ENCODE measurements at places on chromosomes 5 and 9.
A peak's percentile ranks its signal among the peaks of the same experiment; 100 is the strongest.

- peak; percentile 38 for DNase-seq
These were observed 5.5 kb upstream of the SHB start for GRCh38 chr9:38074441-38074961.

- DNase-seq, result no peak
These were observed 182.2 kb downstream of the NNT start for GRCh38 chr5:43785198-43785597.

- DNase-seq, result peak; percentile 59
These were observed 75.0 kb downstream of the TTC39B start for GRCh38 chr9:15231788-15232635.

- DNase-seq, result no peak
These were observed 135.8 kb downstream of the TLE4 start for GRCh38 chr9:79707589-79707988.

DNA sequence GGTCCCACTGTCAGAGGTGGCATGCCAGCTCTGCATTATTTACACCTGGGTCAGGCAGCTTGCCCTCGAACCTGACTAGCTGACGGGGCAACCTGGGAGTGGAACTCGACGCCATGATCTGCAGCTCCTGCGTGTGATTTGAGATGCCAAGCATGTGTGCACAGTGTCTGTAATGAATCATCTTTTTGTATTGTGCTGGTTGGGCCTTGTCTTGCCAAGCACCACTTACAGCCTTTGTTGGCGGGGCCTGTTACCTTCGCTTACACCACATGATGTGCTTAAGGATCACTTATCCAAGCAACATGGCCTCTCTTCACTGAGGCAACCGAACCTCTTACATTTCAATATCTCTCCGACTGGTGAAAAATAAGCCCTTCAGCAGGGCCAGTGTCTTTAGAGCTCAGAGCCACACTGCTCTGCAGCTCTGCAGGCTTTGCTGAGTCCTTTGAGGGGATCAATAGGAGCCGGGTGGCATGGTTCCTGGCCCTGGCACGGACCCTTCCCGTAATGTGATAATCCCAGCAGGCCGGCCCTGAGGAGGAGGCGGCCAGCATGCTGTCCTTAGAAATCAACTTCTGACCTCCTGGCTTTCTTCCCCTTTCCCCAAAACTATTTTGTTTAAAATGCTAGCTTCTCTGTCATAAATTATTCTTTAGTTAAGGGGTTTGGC lies 297.7 kb upstream of the CD180 start:
- DNase-seq, result no peak

- DNase-seq, result no peak
These were observed 10.2 kb downstream of the KCNIP1 start for GRCh38 chr5:170513856-170514525.

GRCh38 chr9:106880863-106881262 lies 17.9 kb downstream of the ZNF462 start:
- DNase-seq, result no peak

GRCh38 chr5:111697215-111697614 lies 59.8 kb downstream of the NREP start:
- DNase-seq, result peak; percentile 55

DNA sequence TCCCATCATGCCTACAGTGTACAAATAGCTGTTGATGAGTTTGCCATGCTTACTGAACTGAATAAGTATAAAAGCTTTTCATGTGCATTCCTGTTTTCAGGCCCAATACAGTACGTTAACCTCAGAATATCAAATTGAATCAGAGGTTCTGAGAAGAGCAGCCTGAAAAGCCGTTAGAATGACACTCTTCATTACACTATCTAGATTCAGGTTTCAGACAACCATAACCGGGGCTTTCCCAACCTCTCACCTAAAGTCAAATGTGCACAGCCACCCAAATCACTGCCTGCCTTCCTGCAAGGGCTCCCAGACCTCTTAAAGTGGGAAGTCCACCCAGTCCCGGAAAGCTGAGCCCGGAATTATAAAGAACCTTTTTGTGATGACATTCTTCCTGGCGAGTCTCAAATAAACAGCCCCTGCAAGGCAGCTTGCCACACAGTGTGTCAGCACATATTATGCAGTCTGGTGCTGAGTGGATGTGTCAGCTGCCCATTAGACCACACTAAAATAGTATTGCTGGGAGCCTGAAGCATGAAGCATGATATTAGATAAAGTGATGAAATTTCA lies 245.8 kb downstream of the TLE4 start:
- no peak for DNase-seq

GRCh38 chr5:126477294-126478117 lies 54.3 kb downstream of the GRAMD2B start:
- no peak for DNase-seq

DNA sequence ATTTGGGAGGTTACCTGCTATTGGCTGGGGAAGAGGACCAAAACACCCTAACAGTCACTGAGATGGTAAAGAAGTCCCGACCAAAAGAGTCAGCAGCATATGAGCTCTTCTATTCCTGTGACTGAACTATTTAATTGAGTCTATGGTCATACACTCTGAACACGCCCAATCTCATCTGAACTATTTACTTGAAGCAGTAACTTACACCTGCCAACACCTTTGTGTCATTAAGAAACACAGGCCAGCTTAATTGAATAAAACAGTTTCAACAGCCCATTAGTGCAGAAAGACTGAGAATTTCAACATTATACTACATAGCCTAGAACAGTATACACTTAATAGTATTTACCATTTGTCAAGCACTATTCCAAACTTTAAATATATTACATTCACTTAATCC lies 47.8 kb downstream of the NR6A1 start:
- DNase-seq, result no peak

DNA sequence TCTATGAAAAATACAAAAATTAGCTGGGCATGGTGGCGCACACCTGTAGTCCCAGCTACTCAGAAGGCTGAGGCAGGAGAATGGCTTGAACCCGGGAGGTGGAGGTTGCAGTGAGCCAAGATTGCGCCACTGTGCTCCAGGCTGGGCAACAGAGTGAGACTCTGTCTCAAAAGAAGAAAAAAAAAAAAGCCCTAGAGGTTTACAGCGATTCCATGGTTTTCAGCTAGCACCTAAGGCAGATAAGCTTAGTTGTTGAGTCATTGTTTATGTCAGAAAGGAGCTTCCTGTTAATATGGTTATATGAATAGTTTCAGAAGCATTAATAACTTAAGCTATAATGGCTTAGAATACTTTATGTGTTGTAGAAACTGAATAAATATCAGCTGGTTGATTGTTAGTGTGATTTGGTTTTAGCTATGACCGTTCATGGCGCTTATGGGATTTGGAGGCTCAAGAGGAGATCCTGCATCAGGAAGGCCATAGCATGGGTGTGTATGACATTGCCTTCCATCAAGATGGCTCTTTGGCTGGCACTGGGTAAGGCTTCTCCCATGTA lies 13.0 kb downstream of the RNF183 start:
- DNase-seq, result peak; percentile 13

DNA sequence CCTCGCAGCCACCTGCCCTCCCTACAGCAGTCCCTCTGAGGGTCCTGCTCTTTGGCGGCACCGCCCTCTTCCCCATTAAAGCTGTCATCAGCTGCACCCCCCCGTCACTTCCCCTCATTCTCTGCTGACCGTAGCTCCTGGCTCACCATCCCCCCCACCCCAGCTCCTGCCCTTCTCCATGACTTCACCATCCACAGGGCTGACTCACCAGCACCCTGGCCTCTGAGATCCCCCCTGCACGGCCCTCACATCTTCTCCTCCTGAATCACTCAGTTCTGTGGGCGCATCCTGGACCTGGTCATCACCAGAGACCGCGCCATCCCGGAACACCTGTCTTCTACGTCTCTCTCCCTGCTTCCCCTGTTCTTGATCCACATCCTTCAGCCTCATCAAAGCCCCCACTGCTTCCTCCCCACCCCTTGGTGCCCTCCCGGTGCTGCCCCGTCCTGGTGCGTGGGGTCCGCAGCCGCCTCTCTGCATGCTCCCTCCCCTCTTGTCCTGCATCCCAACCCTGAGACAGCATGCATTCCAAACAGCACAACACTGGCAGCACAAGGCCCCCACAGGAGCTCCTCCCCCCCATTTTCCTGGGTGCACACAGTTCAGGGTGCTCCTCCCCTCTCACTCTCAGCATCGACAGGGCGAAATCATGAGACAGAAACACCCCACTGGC lies 12.9 kb downstream of the FLT4 start:
- DNase-seq, result peak; percentile 90

DNA sequence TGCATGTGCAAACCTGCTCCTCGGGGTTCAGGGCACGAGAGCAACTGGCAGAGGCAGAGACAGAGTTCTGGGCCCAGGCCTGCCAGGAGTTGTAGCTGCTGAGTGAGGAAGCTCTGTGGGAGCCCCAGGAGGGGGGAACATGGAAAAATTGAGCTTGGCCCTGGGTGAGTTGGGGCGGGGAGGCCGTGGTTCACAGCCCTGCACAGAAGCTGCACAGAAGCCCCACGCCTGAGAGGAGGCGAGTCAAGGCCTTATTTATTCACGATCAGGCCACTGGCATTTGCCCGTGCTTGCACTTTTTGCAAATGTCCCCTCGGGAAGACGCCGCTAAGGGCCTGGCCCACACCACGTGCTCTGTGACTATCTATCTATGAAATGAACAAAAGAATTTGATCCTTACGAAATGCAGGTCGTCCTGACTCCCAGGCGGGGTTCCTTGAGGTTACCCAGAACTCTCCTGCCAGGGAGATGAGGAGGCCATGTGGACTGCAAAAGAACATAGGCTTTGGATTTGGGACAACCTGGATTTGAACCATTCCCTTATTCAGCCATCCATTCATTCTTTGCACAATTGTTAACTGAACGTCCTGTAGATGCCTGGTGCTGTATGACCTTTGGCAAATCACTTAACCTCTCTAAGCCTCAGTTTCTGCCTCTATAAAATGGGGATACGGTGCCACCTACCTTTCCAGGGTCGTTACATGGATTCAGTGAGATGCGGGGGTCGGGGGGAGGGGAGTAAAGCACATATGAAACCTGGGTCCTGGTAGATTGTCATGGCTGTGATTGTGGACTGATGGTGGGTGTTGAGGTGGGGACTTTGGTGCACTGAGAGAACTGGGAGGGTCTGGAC lies 17.9 kb downstream of the COL27A1 start:
- no peak for DNase-seq

GRCh38 chr9:133490201-133490681 lies 11.3 kb upstream of the SLC2A6 start:
- no peak for DNase-seq

GRCh38 chr5:135337064-135337463 lies 62.0 kb downstream of the MACROH2A1 start:
- no peak for DNase-seq

DNA sequence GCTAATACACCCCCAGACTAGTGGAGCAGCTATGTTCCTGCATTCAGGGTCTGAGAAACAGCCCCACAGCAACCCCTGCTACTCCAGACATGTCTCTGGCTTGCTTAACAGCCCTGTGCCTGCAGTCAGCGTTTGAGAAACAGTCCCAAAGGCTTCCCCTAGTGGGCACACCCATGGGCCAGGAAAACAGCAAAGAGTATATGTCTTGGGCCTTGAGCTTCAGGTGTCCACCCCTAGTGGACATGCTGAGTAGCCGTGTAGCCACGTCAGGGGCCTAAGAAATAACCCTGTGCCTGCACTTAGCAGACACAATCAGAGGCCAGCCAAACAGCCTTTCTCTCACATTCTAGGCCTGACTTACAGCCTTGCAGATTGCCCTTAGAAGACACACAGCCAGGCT lies 698.6 kb downstream of the PTPRD start:
- DNase-seq, result no peak

- no peak for DNase-seq
These were observed 54.8 kb upstream of the PCSK1 start for GRCh38 chr5:96487859-96488258.

DNA sequence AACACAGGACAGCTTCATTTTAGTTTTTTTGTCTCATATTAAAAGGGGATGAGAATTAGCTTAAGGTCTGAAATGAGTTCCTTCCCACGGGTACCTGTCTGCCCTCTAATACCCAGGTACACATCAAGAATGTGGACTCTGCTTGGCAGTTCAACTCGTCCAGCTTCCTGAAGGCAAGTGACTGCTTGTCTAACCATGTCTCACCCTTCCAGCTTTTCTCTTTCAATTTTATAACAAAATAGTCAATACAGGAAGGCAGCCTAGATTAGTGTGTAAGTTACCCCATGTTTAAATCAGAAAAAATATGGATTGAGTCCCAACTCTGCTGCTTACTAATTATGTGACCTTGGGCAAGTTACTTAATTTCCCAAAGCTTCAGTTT lies 50.5 kb upstream of the C5orf46 start:
- no peak for DNase-seq

DNA sequence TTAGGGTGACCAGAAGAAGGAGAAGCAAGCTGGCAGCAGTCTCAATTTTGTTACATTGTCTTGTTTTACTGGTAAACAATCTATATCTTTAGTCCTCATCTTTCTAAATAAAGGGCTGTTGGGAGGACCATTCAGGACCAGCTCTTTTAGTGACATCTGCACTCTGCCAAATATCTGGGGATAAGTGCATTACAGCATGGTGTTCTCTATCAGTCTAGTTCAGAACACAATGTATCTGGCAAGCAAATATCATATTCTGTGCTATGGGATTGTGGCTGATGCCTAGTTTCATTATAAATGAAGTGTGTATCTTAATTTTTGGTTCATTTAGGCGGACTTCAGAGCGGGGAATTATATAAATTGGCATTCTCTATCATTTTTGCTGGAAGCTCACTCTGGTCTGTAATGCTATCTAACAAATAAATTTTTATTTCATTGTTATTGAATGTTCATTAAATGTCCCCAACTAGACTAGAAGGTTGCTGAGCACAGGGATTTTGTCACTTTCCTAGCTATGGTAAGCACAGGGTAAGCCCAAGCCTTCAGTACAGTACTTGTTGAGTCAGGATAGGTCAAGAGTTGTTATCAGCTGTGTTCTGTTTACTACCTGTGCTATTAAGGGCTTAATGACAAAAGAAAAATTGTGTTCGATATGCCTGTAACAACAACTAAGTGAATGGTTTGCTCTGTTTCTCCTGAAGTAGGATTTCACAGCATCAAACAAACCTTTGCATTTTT lies 11.9 kb downstream of the WDR31 start:
- DNase-seq, result no peak

DNA sequence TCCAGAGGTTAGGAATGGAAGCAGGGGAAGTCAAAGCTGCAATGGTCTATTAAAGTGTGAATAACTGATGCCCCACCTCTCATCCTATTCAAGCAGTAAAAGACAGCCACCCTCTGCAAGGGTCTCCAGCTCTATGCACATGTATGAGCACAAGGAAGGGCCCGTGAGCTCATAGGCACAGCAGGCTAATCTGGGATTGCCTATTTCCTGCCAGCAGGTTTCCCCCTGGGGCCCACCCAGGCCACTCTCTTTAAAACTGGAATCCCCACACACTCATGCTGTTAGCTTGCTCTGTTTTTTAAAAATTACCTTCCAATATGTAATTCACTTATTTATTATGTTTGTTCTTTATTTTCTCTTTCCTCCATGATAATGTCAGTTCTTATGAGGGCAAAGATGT lies 48.7 kb upstream of the ZNF366 start:
- DNase-seq, result no peak

GRCh38 chr9:92722386-92723298 lies 42.0 kb downstream of the BICD2 start:
- no peak for DNase-seq

GRCh38 chr9:91178281-91179236 lies 183.2 kb downstream of the AUH start:
- DNase-seq, result no peak

GRCh38 chr5:142900927-142901326 lies 130.8 kb downstream of the ARHGAP26 start:
- DNase-seq, result no peak

All from dermis microvascular lymphatic vessel endothelial cell (primary cell).